ENCODE measurements at places on chromosomes 1 and 21. TPM values are rescaled to one million over a fixed set of nuclear protein-coding genes. Genes with fewer than 3 reads are reported as not detected.

GRCh38 chr1:209873067-209873799 lies 45.5 kb downstream of the UTP25 start:
- H3K27me3 ChIP-seq, result no peaks in the 10 kb centered on the region
- no peaks in the 10 kb centered on the region for H3K4me1 ChIP-seq
- no peak overlapping the region for H3K27ac ChIP-seq
- DNase-seq, result no peak
- no peaks in the 10 kb centered on the region for H3K36me3 ChIP-seq
- H3K4me3 ChIP-seq, result no peak overlapping the region

DNA sequence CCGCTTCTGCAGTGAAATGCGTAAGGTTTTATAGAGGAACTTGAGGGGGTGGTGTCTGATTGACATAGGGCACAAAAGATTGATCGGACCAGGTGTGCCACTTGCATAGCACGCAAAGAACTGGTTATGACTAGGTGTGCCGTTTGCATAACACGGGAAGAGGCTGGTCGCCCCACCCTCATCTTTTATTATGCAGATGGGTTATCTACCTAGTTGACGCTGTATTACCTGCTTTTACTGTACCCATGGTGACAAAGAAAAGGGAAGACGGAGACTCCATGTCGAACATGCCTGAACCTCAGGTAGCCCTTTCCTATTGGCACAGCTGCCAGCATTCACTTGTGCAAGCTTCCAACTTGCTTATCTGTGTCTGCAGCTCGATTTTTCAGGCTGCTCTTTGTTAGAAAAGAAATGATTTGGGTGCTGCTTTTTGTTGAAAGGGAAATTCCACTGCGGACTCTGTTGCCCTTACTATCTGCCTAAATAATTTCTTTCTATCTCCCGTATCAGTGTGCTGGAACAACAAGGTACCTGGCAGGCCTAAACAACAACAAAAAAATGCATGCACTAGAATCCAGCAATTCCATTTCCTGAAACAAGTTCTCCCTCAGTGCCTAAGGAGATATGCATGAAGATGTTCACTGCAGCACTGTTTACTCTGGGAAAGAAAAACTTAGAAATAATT lies 194.4 kb upstream of the KAZN start:
- H3K4me3 ChIP-seq, result no peak overlapping the region
- no peaks in the 10 kb centered on the region for H3K4me1 ChIP-seq
- H3K27ac ChIP-seq, result no peak overlapping the region
- H3K27me3 ChIP-seq, result no peaks in the 10 kb centered on the region

DNA sequence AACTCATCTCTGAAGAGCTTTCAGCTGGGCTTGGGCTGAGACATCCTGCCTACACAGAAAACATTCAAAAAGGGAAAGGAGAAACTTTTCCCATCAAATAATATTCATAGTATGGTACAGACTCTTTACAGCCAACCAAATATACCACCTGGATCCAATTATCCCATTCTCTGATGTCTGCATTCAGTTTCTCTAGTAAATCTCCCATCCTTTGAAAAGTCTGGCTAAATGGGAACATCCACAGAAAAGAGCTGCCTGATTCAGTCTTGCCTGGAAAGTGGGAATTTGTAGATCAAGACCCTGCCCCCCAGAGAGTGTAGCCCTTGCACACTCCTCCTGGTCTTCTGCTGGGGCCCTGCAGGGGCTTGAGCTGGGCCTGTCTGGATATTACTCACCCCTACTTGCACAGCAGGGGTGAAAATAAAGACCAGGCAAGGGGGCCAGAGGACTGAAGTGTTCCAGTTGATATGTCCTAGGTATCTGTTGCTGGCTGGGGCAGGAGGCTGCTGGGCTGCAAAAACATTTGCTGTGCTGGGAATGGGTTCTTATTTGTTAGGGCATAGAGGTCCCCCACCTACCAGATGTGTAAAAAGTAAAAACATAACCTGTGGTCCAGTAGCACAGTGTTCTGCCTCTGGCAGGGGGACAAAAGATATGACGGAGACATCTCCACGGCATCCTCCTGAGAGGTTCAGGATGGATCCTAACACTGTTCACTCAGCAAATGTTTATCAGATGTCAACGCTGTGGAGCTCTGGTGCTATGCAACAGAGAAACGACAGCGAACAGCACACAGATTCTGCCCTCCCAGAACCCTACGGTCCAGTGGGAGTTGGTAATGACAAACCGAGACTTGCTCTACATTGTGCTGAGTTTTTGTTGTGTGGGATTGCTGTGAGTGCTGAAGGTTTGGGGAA lies 140.3 kb downstream of the PLXNA2 start:
- no peaks in the 10 kb centered on the region for H3K4me1 ChIP-seq
- no peaks in the 10 kb centered on the region for H3K36me3 ChIP-seq
- DNase-seq, result no peak

Gene POTED
- not detected for total RNA-seq

GRCh38 chr1:108686614-108687313 lies 5.3 kb upstream of the PRPF38B start:
- H3K27me3 ChIP-seq, result no peaks in the 10 kb centered on the region
- H3K27ac ChIP-seq, result no peak overlapping the region

GRCh38 chr1:223413216-223413615 lies 20.0 kb downstream of the CCDC185 start:
- H3K27ac ChIP-seq, result no peak overlapping the region
- H3K27me3 ChIP-seq, result no peaks in the 10 kb centered on the region
- H3K4me1 ChIP-seq, result peaks cover 3% of the 10 kb centered on the region

Gene NOS1AP
- total RNA-seq, result 10.7 TPM

GRCh38 chr1:2228157-2228594 lies at the start of gene SKI:
Gene SKI, plus strand, starts transcription at chr1:2228319. Its CDS starts 448 bp downstream, at chr1:2228767.
- peak within 1 kb of the TSS; percentile 75 for H3K4me3 ChIP-seq
- H3K27ac ChIP-seq, result peak within 1 kb of the TSS; percentile 99
- H3K27me3 ChIP-seq, result no peaks in the 10 kb centered on the region
- H3K4me1 ChIP-seq, result peaks cover 14% of the 10 kb centered on the region

- DNase-seq, result no peak
- H3K27me3 ChIP-seq, result no peaks in the 10 kb centered on the region
- no peaks in the 10 kb centered on the region for H3K4me1 ChIP-seq
- H3K27ac ChIP-seq, result no peak overlapping the region
- peaks cover 49% of the 10 kb centered on the region for H3K36me3 ChIP-seq
- H3K4me3 ChIP-seq, result no peak overlapping the region
Observed at GRCh38 chr1:154170547-154171222, 15.8 kb upstream of the NUP210L start.

DNA sequence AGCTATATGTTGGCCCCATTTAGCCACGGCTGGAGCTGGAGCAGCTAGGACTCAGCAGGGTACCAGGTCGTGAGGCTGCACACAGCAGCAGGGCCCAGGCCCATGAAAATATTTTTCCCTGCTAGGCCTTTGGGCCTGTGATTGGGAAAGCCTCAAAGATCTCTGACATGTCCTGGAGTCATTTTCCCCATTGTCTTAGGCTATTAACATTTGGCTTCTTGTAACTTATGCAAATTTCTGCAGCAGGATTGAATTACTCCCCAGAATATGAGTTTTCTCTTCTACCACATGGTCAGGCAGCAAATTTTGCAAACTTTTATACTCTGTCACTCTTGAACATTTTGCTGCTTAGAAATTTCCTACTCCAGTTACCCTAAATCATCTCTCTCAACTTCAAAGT lies 11.2 kb downstream of the CFHR2 start:
- H3K27ac ChIP-seq, result no peak overlapping the region
- no peak for DNase-seq
- H3K27me3 ChIP-seq, result no peaks in the 10 kb centered on the region

Gene FCRL2
- 2.5 TPM for total RNA-seq

Gene MANEAL
- 4.7 TPM for total RNA-seq

Gene ACTL8
- total RNA-seq, result not detected

DNA sequence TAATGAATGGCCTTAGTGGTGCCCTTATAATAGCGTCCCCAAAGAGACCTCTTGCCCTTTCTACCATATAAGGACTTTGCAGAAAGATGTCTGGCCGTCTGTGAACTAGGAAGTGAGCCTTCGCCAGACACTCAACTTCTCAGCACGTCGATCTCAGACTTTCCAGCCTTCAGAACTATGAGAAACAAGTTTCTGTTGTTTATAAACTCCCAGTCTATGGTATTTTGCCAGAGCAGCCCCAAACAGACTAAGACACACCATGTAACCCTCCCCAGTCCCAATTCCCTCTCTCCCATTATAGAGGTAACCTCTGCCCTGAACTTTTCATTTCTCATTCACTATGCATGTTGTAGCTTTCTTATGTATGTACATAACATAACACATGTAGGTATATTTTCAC lies 55.7 kb downstream of the NID1 start:
- no peaks in the 10 kb centered on the region for H3K27me3 ChIP-seq
- H3K4me1 ChIP-seq, result no peaks in the 10 kb centered on the region
- peak; percentile 54 for DNase-seq
- H3K36me3 ChIP-seq, result peaks cover 21% of the 10 kb centered on the region

DNA sequence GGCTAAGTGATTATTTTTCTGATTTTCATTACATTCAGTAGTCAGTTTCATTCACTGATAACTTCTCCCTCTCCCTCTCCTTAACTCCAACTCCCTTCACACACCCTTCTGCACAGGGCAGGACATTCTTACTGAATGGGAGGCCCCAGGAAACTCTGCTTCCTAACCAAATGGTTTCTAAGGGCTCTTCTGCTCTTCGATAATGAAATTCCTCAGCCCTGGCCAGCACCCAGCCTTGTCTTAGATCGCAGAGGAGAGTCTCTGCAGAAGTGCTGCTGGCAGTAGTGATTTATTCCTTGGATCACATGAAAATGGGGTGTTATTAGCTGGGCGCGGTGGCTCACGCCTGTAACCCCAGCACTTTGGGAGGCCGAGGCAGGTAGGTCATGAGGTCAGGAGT lies 16.4 kb downstream of the PLEKHM2 start:
- H3K4me3 ChIP-seq, result no peak overlapping the region
- H3K27ac ChIP-seq, result no peak overlapping the region
- no peaks in the 10 kb centered on the region for H3K27me3 ChIP-seq
- no peaks in the 10 kb centered on the region for H3K4me1 ChIP-seq

- no peak overlapping the region for H3K27ac ChIP-seq
- no peaks in the 10 kb centered on the region for H3K36me3 ChIP-seq
- no peak for DNase-seq
- H3K4me3 ChIP-seq, result no peak overlapping the region
- no peaks in the 10 kb centered on the region for H3K4me1 ChIP-seq
Observed at GRCh38 chr1:217495249-217495648, 135.6 kb downstream of the GPATCH2 start.

Gene TMEM81
- total RNA-seq, result 1.7 TPM

DNA sequence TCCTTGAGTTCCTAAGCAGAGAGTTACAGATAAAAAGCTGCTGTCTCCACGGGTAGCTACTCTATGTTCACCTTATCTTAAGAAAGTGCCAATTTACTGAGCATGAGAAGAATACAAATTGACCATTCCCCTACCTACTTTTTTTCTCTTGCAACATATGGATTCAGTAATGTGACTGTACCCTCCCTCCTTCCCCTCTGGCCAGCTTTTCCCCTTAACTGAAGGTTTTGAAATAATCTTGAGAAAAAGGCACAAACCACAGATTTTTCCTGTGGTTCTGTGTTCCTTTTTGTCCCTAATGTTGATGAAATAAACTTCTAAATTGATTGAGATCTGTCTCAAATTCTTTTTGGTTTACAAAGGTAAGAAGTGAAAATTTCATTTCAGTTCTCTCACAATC lies 2.6 kb upstream of the CD2 start:
- H3K36me3 ChIP-seq, result no peaks in the 10 kb centered on the region
- H3K4me1 ChIP-seq, result no peaks in the 10 kb centered on the region
- DNase-seq, result no peak
- no peak overlapping the region for H3K4me3 ChIP-seq
- no peak overlapping the region for H3K27ac ChIP-seq

DNA sequence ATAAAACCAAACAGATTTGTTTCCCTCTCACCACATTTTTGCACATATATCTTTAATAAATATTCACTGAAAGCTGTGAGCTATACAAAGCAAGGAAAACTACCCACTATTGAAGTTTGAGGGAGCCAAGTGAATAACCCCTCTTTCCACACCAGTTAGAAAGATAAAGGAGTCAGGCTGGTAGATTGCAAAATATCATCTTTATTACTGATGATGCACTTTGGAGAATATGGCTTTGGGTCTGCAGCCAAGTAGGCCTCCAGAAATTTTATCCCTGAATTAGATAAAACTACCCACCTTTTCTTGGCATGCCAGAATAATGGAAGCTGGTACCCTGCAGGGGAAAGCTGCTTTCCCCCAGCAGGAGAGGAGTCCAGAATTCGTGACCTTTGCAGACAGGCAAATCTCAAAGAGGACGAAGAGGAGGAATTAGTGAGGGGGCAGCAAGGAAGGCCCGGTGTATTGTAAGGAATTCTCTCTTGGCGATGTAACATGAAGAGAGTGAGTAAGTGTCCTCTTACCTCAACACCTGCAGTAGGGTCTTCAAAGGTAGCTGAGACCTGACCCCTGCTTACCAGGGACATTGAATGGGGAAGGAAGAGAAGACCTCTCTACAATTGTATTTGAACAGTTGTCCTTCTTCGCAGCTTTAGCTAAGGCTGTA lies 84.7 kb downstream of the LRRC8D start:
- peaks cover 5% of the 10 kb centered on the region for H3K4me1 ChIP-seq
- no peaks in the 10 kb centered on the region for H3K27me3 ChIP-seq
- no peak overlapping the region for H3K4me3 ChIP-seq
- H3K36me3 ChIP-seq, result peaks cover 2% of the 10 kb centered on the region

GRCh38 chr1:169457443-169457842 lies 28.3 kb downstream of the SLC19A2 start:
- H3K36me3 ChIP-seq, result no peaks in the 10 kb centered on the region
- DNase-seq, result no peak
- H3K27ac ChIP-seq, result no peak overlapping the region
- no peaks in the 10 kb centered on the region for H3K4me1 ChIP-seq

DNA sequence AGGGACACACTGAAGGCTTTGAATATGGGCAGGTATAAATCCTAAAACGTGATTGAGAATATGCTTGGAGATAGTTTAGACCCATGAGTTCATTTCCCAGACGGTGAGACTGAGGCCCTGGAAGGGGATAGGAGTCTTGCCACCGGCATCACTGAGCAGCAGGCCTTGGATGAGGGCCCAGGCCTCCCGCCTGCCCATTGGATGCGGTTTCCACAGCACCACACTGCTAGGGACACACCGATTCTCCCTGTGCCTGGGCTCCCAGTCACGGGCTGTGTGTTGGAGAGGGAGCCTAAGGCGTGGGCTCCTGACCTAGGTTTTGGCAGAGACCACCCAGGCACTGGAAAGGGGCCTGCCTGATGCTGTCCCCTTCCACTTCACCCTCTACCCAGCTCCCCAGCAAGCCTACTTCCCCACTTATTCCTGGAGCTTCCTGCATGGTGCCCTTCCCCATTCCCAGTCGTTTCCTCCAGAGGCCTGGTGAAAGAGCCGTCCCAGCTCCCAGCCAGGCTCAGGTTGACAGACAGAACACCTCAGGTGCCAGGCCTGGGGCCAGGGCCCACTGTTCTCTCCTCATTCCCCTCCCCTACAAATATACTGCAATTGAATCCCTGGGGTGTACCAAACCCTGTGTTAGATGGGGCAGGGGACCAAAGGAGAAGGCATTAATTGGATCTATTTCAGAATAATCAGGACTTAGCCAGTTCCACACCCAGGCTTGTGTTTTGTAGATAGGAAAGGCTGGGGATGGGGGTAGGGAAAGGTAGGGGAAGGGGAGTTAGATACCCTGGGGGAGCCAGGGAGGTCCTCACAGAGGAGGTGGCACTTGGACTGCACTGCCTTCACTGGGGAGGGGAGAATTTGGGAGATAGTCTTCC lies 3.4 kb downstream of the FOXO6 start:
- no peaks in the 10 kb centered on the region for H3K36me3 ChIP-seq
- no peak overlapping the region for H3K27ac ChIP-seq
- peaks cover 5% of the 10 kb centered on the region for H3K27me3 ChIP-seq
- no peak overlapping the region for H3K4me3 ChIP-seq
- no peak for DNase-seq
- peaks cover 5% of the 10 kb centered on the region for H3K4me1 ChIP-seq

All from kidney (tissue), 22 donors.